Muscle of arm (tissue), 14 donors: ENCODE measurements at places on chromosomes 11 and 22.

- no peak for DNase-seq
These were observed 16.2 kb downstream of the SLC37A2 start for GRCh38 chr11:125079151-125079877.

GRCh38 chr11:129391821-129392220, 16.2 kb downstream of the BARX2 start:
- no peak for DNase-seq

DNA sequence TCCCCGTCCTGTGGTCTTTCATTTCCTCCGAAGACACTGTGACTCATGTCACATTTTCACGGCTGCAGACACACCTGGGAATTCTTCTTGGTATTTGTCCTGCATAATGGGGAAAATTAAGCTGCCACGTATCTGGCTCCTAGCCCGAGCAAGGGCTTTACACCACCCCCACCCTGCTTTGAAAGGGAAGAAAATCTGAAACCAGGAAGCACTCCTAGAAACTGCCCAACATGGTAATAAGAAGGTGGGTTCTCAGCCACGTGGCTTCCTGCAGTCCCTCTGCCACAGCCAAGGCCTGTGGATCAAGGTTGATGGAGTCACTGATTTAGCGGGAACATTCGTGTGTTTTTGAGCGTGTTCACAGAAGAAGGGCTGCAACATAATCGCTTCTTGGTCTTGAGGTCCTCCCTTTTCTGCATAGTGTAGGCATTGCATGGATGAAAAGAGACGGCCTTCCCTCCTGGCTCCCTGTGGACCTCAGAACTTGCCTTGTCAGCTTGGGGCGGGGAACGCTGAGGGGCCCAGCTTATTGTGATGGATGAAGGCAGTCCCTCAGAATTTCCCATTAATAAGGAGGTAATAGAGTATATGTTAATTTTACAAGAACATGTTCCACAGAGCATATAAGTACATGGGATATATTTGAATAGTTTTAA, 292.0 kb downstream of the NTM start:
- no peak for DNase-seq

GRCh38 chr11:67271541-67272284, 5.4 kb downstream of the GRK2 start:
- no peak for DNase-seq

DNA sequence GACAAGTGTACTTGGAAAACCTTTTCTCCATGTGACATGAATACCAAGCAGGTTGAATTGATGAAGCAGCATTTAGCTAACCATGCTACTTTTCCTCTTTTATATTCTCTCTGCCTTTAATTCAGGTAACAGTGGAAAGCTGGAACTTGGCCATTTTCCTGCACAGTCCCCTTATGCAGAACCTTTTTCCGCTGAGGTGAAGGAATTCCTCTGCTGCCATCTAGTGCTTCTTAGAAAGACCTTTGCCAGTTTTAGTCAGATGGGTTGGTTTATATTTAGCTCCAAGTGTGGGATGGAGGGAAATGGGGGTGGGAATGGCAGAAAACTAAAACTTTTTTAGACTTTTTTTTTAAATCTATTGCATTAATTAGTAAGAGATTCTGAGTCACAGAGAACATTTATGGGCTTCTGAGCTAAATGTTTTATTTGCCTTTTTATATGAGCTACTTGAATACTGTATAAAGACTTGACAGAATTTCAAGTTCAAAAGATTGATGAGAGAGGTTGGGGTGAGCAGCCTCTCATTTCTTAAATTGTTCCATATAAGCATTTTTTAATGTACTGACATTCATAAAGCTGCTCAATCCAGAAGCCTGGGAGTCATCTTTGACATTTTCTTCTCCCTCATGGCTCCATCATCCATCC, 153.9 kb upstream of the ZC3H12C start:
- DNase-seq, result peak; percentile 71

DNA sequence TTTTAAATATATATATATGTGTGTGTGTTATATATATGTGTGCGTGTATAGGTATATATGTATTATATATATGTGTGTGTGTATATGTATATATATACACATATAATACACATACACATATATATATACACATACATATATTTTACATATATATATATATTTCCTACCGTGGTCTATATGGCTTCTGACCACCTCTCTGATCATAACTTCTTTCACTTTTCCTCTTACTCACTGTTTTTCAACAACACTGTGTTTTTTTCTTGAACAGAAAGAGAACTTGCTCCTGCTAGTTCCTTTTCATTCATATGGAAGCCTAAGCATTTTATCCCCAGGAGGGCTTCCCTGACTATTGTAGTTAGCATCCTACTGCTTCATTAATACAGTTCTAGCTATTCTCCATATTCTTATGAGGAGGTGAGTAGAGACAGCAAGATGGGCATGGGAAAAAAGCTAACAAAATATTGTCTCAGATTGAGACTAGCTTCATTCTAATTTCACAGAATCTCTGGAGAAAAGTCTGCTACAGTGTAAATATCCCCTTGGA, 38.5 kb upstream of the CTSC start:
- no peak for DNase-seq

DNA sequence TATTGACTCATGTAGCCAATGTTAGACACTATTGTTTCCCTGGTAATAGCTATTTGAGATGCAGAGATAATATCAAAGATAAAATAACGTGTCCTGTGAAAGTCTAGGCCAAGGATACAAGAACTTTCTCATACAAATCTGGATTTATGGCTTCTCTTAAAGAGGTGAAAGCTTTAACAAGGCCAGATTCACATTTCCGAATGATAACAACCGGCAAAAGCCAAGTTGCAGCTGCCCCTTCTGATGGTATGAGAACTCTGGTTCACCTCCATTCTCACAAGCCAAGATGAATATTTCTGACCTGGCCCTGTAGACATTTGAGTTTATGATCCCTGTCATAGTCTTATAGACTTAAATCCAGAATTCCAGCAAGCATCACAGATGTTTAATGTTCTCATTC, 230.4 kb upstream of the ZC3H12C start:
- no peak for DNase-seq

DNA sequence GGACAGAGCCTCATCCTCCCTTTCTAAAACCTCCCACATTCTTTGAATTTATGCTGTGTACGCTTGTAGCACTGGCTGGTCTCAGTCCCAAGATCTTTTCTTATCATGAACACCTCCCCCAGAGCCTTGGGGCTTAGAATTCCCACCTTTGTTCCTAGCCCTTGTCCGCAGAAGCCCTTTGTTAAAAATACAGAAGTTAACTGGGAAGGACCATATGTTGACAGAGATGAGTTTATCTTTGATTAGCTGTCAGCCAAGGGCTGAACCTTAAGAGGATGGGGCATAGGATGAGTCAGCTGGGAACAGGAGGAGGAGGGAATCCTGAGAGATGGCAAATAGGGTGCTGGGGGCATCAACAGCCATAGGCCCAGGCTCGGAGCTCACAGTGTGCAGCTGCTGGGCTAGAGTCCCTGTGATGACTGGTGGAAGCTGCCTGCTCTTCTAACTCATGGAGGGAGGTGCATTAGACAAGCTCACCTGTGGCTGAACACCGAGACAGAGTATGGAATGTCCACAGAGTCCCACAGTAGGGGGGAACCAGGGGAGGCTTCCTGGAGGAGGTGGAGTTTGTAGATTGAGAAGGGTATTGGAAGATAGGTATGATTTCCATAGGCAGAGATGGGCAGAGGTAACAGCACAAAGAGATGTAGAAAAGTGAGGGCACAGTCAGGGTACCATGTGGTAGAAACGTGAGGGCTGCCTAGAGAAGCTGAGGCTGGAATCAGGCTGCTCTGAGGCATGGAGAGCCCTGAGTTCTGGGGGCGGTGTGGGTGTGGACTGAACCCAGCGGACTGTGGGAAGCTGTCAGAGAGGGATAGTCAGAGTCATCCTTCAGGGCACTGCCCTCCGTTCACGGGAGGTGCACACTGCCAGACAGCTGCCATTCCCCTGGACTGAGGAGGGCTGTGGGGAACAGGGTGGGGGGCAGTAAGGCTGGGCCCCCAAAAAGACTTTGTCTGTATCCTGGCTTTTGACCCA, 9.9 kb downstream of the MICAL2 start:
- no peak for DNase-seq

DNA sequence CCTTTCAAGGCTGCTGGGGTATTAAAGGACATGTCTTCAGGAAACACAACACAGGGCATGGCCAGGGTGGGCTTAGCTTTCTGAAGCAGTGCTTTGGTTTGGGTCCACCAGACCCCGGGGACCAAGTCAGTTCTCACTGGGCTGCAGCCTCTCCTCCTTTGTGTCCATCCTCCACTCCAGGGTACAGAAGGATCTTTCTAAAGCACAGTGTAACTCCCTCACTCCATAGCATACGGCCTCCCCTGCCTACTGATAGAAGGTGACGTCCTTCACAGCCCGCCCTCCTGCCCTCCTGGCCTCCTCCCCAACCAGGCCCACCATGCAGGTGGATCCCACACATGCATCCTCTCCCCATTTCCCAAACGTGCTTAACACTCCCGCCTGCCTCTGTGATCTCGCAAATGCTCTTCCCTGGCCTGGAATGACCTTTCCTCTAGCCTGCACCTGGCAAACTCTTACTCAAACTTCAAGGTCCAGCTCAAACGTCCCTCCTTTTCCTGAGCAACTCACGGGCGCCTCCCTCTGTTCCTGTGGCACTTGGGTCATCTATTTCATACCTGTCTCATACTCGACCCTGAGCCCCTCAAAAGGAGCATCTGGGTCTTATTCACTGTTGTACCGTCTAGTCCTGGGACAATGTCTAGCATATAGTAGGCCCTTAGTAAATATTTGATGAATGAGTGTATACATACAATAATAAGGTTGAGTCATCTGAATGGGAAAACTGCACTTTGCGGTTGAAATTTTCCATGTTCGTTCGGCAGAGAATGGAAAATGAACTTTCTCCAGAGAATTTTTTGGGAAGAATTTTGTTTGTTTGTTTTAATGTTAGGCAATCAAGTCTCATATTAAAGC, 187.7 kb downstream of the EFCAB6 start:
- no peak for DNase-seq

DNA sequence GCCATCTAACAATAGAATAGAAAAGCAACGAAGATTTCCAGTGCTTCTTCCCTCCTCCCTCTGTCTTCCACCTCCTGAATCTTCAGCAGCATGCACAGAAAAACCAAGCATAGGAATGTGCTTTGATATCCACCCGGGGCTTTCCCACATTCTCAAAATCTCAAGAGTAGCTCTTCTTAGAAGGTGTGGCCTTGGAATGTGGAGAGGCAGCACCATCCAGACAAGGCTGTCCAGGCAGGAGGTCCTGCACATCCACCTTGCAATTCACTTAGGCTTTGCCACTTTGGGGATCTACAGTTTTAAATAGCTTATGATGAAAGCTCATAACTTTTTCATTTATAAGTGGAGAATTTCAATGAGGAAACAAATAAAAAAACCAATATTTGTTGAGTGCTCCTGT, 72.9 kb downstream of the KIRREL3 start:
- DNase-seq, result no peak

DNA sequence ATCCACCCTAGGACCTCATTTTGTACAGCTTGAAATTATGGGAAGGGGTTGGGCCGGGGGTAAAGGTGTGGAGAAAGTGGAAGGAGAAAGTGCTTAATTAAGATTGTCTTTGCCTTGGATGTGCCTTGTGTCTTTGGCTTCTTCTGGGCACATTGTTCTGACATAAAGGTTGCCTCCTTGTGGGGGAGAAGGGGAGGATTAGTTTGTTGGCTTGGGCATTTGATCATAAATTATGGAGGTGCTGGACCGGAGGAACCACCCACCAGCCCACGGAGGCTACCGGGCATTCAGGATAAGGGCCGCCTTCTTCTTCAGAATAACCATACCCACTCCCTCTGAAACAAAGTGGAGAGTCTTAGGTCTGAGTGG, 1.3 kb downstream of the PAFAH1B2 start:
- peak; percentile 4 for DNase-seq

GRCh38 chr11:43554148-43554473, 126.4 kb upstream of the HSD17B12 start:
- no peak for DNase-seq

- DNase-seq, result no peak
These were observed 111.9 kb downstream of the ZBTB16 start for GRCh38 chr11:114171257-114172054.

DNA sequence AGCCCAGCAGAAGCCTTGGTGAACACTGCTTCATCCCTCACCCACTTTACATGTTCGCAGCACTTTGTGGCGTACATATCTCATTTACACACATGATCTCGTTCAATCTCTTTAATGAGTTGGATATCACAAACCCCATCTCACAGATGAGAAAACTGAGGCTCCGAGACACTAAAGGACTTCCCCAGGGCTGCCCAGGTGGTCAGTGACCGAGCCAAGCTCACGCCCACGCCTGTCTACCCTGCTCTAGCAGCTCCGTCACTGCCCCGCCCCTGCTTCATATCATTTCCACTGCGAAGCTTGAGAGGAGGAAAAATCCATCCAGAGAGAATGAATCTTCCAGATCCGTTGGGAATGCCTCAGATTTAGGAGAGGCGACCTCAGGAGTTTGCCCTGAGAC, 11.8 kb upstream of the DSCAML1 start:
- no peak for DNase-seq

- DNase-seq, result no peak
These were observed 25.0 kb upstream of the EED start for GRCh38 chr11:86219311-86220193.

DNA sequence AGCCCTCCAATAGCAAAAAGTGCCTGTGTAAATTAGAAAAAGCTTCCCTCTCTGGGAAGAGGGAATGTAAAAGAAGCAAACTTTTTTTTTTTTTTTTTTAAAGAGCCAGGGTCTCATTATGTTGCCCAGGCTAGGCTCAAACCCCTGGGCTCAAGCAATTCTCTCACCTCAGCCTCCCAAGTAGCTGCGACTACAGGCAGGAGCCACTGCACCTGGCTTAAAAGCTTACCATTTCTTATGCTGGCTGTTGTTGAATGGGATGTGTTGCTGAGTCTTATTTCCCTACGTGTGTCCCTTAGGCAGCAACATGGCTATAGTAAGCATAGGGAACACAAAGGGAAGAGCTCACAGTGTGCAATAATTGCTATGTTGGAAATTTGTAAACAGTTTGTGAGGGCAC, 225.5 kb upstream of the CCDC90B start:
- no peak for DNase-seq

GRCh38 chr11:11988099-11988651, 20.3 kb downstream of the DKK3 start:
- DNase-seq, result no peak

DNA sequence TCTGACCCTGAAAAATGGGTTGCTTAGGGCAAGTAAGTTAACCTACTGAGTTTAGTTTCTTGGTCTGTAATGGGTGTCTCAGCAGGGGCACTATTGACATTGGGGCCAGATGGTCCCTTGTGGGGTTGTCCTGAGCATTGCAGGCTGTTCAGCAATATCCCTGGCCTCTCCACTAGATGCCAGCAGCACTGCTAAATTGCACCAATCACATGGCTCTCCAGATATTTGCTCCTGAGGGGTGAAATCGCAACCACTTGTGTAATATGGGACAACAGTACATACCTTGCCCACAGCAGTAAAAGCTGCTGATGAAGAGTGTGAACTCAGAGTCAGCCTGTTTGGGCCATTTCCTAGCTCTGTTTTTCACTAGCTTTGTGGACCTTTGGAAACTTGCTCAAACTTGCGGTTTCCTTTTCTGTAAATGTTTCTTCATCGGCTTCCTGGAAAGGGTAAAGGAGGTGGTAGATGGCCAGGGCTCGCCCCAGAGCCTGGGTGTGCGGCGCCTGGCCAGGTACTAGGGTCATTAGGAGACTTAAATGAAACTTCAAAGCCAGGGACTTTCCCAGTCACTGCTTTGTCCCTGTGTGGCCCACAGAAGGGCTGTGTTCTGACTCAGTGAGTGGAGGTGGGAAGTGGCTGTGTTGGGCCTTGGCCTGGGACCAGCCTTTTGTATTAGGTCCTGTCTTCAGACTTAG, 13.0 kb downstream of the NCF4 start:
- DNase-seq, result no peak

GRCh38 chr11:7597620-7598019, 75.7 kb downstream of the CYB5R2 start:
- no peak for DNase-seq

GRCh38 chr11:27148506-27148905, 107.9 kb downstream of the BBOX1 start:
- DNase-seq, result peak; percentile 50
